Activated CD8-positive, alpha-beta memory T cell treated with anti-CD3 and anti-CD28 coated beads for 1 hour (primary cell): ENCODE measurements at places on chromosomes 6 and 20.
A peak's percentile ranks its signal among the peaks of the same experiment; 100 is the strongest.

DNA sequence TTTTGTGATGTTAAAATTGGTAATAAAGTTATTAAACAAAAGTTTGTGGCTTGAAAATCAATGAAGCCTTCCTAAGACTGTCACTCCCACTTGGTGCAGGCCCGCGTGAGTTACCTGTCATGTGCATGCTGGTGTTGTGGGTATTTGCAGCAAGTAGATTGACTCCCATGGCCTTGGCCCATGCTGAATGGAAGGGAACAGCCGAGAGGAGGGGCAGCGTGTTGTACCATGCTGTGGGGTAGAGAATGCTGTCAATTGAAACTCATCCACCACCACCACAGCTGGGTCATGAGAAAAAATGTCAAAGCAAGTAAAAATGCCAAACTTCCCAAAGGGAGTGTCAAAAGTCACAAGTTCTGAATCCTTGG, 12.7 kb upstream of the VNN1 start:
- DNase-seq, result no peak

DNA sequence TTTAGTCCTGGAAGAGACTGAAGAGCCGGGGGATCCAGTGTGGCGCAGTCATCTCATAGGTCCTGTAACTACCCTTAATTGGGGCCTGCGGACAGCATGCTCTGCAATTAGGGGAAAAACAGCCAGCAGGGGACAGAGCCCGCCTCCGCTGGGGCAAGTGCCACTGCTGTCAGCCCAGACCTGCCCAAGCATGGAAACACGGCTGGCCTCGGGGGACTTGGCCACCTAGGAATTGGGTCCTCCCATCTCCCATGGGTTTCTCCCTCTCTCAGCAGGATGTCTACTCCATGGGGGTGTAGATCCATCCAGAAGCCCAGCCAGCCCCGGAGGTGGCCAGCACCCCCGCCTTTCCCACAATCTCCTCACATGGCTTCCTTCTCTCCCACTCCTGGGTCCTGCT, 3.6 kb downstream of the GHRH start:
- DNase-seq, result no peak

GRCh38 chr6:1086446-1087153, 225.3 kb upstream of the FOXQ1 start:
- DNase-seq, result no peak

DNA sequence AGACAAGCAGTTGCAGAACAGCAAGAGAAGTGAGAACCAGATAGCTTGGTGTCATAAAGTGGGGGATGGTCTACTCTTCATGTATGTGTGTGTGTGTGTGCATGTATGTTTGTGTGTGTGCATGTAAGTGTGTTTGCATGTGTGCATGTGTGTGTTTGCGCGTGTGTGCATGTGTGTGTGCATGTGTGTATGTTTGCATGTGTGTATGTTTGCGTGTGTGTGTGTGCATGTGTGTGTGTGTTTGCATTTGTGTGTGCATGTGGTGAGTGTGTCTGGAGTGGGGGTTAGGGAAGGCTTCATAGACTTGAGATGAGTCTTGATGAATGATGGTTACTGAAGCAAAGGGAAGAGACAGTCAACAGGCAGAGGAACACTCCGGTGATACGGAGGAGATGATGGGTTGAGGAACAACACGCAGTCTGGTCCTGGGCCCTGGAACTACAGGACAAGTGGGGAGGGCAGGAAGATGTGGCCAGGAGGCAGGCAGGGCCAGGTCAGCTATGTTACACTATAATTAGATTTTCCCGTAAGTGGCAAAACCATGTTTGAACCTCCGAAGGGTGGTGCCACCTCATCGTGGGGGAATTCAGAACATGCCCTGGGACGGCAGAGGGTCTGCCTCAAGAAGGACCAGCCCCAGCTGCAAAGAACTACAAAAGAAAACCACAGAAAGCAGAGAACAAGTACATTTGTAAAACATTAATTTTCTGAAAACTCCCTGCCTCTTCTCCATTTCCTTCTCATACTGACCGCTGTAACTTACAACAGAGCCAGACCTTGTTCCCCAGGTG, 38.7 kb upstream of the PDE10A start:
- no peak for DNase-seq

GRCh38 chr6:100166956-100167355, 172.9 kb upstream of the MCHR2 start:
- no peak for DNase-seq

DNA sequence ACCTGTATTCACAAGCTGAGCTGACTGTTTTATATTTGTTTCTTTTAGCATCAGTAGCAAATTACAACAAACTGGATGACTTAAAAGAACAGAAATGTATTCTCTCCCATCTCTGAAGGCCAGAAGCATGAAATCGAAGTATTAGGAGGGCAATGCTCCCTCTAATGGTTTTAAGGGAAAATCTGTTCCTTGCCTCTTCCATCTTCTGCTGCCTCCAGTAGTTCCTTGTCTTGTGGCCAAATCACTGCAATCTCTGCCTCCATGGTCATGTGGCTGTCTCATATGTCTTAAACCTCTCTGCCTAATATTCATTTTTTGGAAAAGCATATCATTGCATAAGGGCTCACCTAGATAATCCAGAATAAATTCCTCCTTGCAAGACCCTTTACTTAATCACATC, 25.2 kb upstream of the ASCC3 start:
- DNase-seq, result no peak

DNA sequence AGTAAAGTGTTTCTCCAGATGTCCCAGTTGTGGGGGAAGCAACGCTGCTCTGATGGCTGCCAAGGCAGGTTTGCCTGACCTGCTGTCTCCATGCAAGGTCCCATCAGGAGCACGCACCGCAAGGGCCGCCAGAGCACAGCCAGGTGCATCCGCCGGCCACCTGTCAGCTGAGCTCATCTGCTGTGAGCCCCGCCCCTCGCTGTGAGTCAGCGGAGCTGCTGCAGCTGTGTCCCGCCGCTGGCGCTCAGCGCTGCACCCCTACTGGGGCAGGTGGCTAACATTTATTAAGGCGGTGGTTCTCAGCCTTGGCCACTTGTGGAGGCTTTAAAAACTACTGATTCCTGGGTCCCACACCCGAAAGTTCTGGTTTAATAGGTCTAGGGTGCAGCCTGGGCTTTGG, 225.7 kb downstream of the UST start:
- DNase-seq, result peak; percentile 29

DNA sequence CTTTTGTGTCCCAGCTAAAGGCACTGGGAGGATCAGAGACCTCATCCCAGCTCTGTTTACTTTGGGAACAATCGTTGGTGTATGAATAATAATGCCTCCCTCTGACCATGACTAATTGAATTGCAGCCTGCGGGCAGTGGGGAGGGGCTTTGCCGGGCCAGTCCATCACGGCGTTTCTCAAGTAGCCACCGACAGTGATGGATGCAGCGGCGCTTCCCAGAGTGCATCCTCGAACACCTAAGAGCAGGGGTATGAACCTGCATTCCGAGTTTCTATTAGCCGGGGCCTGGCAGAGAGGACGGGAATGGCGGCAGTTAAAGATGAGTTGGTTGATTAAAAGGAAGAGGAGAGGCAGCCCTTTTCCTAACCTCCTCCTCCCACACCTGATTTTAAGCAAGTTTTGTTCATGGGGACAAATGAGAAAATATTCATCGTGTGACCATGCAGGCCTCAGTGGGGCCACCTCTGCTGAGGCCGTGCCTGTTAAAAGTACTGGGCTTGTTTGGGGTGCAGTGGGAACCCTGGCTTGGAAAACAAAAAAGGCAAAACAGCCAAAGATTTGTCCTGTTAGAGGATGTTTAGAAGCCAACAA, 154.1 kb downstream of the FOXA2 start:
- DNase-seq, result no peak

DNA sequence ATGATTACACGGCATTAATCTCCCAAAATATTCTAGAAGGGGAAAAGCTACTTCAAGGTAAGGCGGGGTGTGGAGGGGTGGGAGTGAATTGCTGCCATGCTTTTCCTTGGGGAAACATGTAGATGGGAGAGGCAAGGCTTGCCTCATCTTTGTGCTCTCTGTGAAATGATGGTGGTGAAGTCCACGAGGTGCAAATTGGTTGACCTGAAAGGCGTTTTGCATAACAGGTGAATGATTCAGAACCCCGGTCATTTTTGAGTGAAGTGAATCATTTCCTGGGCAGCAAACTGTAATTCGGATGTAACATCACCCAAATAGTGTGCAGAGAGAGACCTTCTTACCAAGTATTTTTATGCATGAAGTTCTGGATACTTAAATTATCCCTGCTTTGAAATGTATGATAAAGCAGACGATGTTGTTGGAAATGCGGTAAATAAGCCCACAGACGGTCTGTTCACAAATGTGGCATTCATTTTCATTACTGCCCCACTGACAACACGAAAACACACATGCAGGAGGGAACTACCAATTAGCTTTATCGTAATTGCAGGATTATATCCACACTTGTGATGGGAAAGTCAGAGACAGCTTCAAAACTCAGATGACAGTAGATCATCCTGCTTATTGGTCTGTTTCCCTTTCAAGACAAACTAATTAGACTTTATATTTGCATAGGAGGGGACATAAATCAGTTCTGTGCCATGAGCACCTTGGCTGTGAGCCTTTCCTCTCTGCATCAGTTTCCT, 3.0 kb downstream of the CDH4 start:
- no peak for DNase-seq

GRCh38 chr6:13698715-13699114, 12.9 kb downstream of the RANBP9 start:
- no peak for DNase-seq

- no peak for DNase-seq
Measured at GRCh38 chr20:2606507-2607006, 45.9 kb upstream of the NOP56 start.

DNA sequence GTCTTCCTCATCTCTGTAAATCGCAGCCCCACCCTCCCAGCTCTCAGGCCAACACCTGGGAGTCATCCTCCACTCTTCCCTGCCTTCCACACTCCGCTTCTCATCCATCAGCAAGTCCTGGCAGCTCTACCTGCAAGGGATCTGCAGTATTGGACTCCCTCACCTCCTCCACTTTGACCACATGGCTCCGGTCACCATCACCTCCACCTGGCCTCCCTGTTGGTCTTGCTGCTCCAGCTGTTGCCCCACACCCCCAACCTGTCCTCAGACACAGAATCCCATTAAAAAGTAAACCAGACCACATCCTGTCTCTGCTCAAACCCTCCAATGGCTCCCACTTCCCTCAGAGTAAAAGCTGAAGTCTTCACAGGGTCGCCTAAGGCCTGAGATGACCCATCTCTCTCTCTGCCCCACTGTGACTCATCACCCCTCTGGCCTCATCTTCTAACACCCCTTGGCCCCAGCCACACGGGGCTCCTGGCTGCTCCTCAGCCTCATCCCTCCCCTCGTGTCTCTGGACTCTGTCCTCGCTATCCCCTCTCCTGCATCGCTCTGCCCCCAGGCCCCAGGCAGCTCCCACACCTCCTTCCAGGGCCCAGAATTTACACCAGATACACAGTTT, 185.1 kb upstream of the SULF2 start:
- DNase-seq, result no peak
